OCI-LY7 (cell line): ENCODE measurements at places on chromosomes 7 and 10.

DNA sequence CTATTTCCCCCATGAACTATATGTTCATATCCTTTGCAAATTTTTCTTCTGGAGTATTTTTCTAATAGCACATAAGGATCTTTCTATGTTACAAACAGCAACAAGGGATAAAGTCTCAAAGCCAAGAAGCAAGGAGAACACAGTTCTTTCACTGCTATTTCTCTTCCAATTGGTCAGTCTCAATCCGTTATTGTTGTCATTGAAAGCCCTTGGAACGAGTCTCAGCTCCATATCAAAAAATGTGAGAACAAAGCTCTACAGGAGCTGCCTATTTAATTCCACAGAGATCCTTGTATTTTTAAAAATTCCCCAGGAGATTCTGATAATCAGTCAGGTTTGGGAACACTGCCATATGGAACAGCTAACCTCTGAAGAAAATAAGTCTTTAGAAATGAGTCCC lies 15.7 kb downstream of the SLC35B4 start:
- DNase-seq: no peak

DNA sequence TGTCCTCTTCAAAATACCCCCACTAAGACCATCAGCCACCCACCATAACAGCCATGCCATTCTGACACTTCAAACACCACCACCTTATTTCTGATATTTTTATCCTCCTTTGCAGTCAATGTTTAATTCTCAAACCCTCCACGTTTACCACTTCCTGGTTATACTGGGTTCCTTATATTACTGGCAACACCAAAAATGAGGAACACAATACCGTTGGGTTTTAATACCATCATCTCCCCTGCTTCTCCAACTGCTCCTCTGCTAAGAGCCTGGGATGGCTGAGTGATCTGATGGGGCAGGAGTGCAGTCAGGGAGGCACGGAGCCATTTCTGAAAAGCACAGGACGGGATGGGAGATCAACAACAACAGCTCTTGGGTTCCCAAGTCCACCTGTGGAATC lies 140.5 kb downstream of the CHCHD3 start:
- DNase-seq: no peak

DNA sequence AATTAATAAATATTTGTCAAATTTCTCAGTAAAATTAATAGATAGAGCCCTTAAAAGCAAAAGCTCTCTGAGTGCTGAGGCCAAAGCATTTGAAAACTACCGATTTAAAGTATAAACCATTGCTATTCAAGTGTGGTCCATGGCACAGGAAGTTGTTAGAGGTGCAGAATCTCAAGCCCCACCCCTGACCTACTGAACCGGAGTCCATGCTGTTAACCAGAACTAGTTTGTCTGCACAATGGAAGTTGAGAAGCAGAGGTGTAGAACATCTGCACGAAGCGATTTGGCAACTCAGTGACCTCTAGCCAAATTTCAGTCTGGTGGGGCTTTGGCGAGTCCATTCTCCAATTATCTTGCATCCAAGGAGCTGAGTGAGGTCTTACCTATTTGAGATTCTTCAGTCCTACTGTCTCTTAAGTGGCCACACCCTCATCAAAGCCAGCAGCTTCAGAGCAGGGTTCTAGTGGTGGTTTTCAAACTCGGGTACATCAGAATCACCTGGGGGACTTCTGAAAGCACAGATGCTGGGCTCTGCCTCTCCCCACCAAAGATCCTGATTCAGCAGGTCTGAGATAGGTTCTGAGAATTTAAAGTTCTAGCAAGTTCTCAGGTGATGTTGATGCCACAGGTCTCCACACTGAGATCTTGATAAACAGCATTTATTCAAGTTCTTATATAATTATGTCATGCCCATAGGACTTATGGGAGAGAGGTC lies 96.8 kb upstream of the SAMD8 start:
- no peak for DNase-seq

GRCh38 chr10:29238523-29239135 lies 50.2 kb upstream of the LYZL1 start:
- no peak for DNase-seq
